ENCODE measurements at places on chromosomes 1 and 21.
A peak's percentile ranks its signal among the peaks of the same experiment; 100 is the strongest.

GRCh38 chr1:1285102-1285571 is 4.9 kb downstream of the SCNN1D start:
- no peak for DNase-seq

DNA sequence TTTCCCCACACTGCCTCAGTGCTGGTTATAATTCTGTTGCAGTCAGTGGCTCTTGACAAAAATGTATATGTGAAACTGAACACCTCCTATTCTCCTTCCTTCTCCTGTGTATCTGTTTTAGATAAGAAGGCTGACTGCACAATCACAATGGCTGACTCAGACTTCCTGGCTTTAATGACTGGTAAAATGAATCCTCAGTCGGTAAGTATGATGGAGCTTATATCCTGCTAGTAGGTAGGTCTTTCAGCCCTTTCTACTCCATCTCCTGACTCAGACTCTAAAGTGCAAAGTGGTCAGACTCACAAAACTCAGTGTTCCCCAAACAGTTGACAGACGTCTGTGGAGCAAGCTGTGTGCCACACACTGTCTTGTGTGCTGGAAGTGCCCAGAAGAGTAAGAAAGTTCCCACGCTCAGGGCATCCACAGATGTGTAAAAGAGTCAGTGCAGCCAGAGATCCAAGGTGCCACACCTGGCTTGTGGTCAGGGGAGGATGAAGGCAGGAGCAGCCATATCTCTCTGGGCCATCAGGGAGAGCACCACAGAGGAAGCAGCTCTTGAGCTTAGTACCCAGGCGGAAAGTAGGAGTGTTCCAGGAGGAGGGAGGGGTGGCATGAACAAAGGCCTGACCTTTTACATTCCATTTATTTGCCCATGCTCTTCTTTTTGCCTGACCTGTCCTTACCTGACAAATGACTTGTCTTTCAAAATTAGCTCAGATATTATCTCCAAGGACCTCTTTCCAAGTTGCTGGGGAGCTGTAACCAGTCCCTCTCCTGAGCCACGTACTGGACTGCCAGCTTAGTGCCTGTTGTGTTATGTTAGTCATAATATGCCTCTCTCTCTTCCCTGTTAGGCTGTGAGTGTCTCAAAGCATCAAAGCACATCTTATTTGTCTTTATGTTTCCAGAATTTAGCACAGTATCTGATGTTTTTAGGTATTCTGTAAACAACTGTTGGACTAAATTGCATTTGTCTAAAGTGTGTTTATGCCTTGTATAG is 14.0 kb upstream of the PODN start:
- DNase-seq: no peak

DNA sequence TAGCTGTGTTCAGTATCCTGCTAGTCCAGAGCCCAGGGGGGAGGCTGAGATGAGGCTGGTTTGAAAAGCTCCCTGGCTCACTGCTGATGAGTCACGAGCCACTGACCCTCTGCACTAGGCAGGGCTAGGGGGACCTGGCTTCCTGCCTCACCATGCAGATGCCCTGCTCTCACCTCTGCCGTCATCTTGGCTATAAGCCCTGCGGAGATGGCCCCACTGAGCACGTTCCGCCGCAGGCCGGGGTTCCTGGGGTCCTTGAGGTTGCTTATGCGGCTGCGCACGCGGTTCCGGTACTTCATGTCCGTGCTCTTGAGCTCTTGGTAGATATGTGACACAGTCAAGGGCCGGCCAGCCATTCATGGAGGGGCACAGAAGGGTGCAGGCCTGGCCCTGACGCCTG is 24.1 kb upstream of the ZNF436 start:
- DNase-seq: peak; percentile 25

GRCh38 chr1:6603915-6604558 is 1.4 kb upstream of the KLHL21 start:
- DNase-seq: peak; percentile 57

- no peak for DNase-seq
Measured at GRCh38 chr21:30336596-30336995, 898 bp downstream of the KRTAP27-1 start.

- no peak for DNase-seq
Measured at GRCh38 chr1:66343569-66344325, 190.2 kb upstream of the SGIP1 start.

DNA sequence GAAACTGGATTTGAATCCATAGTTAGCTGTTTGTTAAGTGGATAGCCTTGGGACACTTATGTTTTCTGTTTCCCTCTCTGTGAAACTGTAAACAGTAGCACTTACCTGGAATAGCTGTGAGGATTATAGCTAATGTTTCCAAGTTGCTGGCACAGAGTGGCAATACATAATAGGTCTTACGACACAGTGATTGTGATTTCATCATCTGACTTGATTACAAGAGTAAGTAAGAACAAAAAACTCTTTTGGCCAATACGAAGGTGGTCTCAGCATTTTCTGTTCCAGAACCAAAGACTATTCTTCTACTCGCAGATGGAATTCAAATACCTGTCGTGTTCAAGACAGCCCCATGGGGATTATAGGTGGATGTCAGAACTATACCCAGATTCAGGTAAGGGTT is 2.1 kb downstream of the C8B start:
- no peak for DNase-seq

DNA sequence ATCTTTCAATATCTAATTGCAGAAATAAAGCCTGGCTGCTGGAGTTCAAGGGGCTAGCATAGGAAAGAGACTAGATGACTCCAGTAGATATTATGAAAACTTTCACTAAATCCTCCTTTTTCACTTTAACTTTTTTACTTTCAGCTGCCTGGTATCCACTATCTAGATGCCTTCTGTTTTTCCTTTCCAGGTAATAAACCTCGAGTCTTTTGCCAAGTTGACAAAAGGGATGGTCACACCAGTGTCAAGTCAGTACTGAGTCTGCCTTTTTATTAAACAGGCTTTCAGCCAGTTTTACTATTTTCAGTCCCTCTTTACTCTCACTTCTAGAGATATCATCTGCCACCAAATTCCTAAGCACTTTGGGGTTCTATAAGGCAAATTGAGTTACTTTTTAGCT is 195.6 kb downstream of the FGGY start:
- DNase-seq: no peak

DNA sequence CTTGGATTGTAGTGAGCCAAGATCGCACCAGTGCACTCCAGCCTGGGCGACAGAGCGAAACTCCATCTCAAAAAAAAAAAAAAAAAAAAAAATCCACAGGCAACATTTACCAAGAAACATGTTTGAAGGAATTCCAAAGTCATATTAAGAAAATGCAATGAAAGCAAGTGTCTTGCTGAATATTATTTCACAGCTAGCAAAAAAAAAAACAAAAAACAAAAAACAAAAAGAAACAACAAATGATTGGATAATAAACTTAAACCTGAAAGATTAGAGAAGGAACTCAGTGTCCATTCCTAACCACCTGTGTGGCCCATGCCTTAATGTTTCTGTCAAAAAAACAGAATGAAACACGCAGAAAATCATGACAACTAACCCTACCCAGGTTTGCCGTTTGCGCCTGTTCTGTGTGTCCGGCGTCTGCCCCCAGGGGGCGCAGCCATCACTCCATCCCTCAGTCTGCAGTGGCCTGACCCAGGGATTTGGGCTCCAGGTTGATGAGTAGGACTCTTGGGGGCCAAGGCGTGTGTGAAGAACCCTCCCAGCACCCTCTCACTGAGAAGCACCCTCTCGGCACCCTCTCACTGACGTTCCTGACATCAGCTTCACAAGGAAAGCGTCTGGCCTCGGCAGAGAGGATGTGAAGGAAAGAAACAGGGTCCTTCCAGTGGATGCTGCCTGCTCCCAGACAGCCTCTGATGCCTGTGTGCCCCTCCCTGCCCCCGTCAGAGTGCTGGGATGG is 19.2 kb upstream of the PTTG1IP start:
- DNase-seq: peak; percentile 74

- DNase-seq: no peak
Measured at GRCh38 chr1:198185146-198185545, 28.3 kb downstream of the NEK7 start.

GRCh38 chr1:111192074-111192473 is 8.4 kb downstream of the DENND2D start:
- DNase-seq: no peak

DNA sequence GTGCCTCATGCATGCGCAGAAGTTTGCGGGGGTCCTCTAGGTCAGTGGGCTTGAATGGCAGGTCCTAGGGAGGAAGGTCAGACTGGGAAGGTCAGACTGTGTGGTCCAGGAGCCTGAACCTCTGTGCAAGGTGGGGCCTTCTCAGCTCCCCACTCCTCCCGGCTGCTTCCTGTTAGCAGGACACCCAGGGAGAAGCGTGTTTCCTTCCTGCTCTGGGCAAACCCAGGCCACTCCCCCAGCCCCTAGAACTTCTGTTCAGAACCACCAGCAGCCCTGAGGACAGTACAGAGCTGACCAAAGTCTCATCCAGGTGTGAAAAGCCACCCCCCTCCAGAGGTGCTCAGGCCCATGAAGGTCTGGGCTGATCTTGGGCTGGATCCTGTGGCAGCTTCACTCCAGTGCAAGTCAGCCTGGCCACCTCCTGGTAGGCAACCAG is 29.9 kb downstream of the NAV1 start:
- DNase-seq: no peak

DNA sequence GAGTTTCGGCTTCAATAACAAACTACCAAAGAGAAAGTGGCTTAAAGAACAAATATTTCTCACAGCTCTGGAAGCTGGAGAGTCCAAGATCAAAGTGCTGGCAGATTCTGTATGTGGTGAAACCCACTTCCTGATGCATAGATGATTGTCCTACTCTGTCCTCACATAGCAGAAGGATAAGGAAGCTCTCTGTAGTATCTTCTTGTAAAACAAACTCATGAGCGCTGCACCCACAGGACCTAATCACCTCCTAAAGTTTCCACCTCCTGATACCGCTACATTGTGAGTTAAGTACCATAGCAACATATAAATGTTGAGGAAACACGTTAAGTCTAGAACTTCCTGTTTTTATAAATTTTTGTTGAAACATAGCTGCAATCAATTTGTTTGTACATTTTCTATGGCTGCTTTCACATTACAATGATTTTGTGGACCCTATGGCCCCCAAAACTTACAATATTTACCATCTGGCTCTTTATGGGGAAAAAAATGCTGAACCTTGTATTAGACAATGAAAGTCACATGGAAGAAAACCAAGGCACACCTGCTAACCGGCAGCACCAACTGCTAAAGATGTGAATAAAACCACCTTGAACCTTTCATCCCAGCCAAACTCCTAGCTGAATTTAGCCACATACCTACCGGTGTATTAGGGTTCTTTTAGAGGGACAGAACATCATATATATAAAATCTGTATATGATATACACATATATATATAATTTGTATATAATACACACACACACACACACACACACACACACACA is 1423.4 kb downstream of the NCAM2 start:
- no peak for DNase-seq

GRCh38 chr1:245345191-245345884 is 190.6 kb downstream of the KIF26B start:
- no peak for DNase-seq

Data from transverse colon (tissue), 4 donors.